ENCODE measurements at places on chromosomes 1 and 21.

GRCh38 chr1:2229911-2230731, 2.0 kb downstream of the SKI start:
- no peak for DNase-seq

DNA sequence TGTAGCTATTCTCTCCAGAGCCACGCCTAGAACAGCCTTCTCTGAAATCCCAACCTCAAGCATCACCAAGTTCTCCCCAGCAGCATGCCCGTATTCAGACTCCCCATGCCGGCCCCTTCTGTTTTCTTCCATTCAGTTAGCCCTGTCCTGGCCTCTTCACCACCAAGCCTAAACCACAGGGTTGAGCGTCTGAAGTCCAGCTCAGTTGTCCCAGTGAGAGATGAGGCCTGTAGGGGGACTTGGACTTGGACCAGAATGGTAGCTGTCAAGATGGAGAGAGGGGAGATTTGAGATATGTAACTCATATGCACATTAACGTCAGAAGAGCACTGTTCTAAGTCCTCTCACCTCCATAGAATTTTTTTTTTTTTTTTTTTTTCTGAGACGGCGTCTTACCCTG, 5.5 kb upstream of the TMEM54 start:
- no peak for DNase-seq

GRCh38 chr1:201172999-201173610, 17.5 kb upstream of the IGFN1 start:
- no peak for DNase-seq

DNA sequence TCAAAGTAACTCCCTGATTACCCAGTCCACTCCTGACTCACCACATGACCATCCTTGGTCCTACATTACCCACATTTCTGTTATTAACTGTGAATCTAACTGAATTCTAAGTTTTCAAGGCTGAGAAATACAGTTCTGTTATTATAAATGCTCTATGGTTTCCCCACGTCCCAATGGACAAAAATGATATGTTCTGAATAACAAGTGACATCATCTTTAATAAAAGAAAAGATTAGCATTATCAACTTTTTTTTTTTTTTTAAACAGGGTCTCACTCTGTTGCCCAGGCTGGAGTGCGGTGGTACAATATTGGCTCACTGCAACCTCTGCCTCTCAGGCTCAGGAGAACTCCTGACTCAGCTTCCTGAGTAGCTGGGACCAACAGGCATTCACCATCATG, 59.6 kb downstream of the ZSWIM5 start:
- no peak for DNase-seq

DNA sequence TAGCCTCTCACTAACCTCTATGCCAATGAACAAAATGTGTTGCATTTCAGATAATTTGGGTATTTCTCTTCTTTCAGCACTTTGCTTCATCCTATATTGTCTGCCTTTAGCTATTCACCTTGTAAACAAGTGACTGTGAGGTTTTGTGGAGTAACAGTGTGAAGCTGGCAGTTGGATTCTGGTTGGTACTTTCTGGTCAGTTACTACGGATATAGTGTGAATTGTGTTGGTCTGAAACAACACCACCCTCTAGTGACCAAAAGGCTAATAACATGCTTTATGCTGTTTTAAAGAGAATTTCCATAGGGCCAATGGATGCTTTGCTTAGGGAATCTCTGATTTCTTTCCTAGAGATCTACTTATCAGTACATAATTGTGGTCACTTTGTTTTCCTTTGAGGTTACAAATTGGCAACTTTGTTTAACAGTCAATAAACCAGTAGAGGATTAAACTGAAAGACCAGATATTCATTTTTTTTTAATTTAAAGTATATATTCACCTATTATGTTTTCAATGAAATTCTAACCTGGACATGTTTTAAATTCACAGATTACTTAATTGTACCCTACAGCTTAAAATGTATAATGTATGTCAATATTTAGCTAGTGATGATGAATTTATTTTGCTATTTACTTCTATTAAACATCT, 2.5 kb upstream of the PTGER3 start:
- no peak for DNase-seq

GRCh38 chr1:32336963-32337675, 1.1 kb upstream of the MARCKSL1 start:
- no peak for DNase-seq

DNA sequence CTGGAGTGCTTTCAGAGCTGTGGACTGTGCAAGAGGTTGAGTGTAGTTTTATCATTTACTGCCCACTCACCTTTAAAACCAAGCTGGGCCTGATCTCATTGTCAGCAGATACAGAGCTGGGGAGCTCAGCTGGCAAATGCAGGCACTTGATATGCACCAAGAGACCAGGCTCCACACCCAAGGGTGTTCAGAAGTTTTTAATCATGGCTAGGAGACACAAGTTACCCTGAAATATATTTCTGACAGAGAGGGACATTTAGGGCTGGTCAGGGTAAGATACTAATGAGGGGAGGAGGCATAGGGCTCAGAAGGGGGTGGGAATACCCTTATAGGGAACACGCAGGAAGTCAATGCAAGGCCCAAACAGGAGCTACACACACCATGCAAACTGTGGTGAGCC, 153.7 kb downstream of the ELAVL4 start:
- no peak for DNase-seq

- no peak for DNase-seq
These were observed 32.7 kb upstream of the ENAH start for GRCh38 chr1:225685476-225686176.

- DNase-seq = no peak
These were observed 15.4 kb downstream of the TIE1 start for GRCh38 chr1:43315963-43316737.

GRCh38 chr1:65277605-65278347, 31.6 kb upstream of the DNAJC6 start:
- DNase-seq = no peak

- DNase-seq = no peak
These were observed 34.1 kb downstream of the SLC9A1 start for GRCh38 chr1:27120854-27121253.

- no peak for DNase-seq
These were observed 29.4 kb upstream of the GNG4 start for GRCh38 chr1:235679005-235679404.

DNA sequence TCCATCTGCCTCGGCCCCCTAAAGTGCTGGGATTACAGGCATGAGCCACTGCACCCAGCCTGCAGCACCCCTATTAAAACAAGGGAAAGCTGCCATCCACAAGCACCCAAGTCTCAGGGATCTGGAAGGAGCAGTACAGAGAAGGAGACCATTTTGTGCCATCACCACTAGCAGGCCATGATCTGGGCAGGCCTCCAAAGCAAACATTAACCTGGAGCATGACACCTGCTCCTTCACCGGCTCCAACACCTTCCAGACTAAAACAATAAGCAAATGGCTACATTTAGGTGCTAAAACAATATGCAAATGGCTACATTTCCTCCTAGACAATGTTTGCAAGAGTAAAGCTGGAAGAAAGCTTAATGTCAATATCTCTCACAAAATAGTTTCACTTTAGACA, 16.7 kb downstream of the MEAF6 start:
- DNase-seq = no peak

GRCh38 chr1:56975446-56975845, 9.6 kb upstream of the C8B start:
- DNase-seq = no peak

DNA sequence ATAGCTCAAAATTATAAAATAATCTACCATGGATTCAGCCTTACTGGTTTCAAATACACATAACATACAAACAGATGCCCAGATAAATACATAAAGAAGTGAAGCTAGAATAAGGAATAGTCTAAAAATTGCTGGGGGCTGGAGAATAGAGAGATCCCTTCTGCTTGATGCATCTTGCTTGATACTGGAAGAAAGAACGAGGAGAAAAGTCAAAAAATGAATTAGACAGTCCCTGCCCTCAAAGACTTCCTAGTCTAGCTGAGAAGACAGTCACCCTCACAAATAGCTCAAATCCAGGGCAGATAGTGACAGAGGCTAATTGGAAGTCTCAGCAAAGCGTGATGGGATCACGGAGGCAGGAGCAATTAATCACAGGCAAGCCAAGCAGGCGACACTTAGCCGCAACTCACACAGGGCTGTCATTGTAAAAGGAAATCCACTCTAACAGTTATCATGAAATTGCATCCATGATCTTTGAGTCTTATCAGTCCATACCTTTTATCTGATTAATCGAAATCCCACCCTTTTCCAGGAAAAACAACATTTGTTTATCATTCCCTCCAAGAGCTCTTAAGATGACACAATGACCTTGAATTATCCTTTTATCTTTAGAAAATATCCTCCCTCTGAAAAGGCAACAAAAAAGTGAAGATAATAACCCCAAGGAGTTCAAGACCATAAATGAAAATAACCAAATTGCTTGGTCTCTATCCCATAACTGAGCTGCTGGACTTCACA, 59.7 kb upstream of the TIAM1 start:
- DNase-seq = no peak

DNA sequence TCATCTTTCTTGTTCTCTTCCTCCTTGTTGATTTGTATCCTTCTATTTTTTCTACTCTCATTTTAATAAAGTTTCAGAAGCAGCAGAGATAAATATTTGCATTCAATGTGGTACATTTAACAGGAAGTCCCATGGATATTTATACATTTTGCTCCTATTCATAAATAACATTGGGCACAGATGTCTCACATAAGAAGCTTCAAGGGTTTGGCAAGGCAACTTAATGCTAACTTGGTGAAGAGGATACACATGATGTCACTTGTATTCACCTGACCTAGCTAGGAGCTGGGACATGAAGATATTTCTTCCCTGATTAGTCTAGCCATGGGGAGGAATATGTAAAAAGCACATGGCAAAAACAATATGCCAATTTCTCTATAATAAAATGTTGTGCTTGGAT, 65.1 kb upstream of the DUSP10 start:
- DNase-seq = no peak

DNA sequence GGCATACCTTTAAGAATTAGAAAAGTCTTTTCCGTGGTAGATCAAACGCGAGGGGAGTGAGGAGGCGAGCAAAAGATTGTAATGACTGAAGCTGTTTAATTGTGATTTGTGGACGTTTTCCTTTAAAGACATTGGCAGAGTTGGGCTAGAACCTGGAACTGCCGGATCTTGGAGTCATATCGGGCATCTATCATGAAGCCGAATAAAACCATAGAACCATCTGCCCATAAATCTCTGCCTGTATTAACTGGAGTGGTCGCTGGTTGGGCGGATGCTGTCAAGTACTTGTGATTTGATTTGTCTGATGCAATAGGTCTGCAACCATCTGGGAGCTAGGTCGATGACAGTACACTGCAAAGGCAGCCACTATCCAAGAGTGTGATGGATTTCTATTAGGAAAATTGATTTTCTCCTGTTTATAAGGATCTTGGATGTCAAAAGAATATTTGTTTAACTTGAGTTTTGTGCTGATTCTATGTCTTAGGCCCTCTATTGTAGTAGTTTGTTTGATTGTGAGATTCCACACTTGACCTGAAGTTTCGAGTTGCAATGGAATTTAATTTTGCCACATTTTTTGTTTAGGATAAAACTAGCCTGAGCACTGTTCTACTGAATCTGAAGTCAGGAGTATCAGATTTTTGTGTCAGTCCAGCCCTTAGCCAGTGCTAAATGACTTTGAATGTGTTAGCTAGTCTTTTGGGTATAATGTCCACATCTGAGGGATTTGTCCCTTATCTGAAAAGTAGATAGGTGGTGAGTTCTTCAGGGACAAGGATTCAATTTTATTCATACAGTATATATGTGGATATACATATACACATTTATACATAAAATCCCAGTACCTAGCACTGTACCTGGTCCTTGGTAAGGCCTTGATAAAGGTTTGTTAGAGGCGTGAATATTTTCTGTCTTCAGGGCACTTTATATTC, 1.2 kb downstream of the SARS1 start:
- DNase-seq = no peak

- no peak for DNase-seq
These were observed 61.7 kb downstream of the GPR137B start for GRCh38 chr1:236204039-236204438.

- no peak for DNase-seq
These were observed 65.4 kb upstream of the PTCH2 start for GRCh38 chr1:44908427-44908826.

DNA sequence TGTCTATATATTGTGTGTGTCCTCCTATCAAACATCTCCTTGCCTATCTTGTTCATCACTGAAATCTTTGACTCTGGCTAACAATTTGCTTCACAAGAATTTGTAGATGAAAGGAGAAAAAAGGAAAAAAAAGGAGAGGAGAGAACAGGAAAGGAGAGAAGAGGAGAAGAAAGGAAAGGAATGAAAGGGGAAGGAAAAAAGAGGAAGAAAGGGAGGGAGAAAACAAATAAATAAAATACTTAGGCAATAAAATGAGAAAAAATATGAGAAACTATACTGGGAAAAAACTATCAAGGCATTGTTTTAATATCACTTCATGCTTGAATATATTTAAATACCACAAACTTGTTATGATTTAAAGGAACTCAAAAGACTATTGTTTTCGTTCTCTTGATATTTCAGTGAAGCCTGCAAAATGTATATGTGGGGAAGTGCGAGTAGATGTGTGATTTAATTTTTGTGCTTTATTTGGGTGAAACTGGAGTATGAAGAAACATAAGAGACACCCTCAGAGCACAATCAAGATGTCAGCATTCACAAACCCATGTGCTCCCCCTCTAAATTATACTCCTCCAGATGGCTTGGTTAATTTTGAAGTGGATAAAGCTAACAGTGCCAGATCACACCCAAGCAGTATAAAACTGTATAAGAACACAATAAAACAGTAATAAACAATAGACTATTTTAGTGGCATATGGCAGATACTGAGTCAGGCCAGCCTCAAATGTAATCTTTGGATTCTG, 205.7 kb upstream of the SAMSN1 start:
- no peak for DNase-seq

DNA sequence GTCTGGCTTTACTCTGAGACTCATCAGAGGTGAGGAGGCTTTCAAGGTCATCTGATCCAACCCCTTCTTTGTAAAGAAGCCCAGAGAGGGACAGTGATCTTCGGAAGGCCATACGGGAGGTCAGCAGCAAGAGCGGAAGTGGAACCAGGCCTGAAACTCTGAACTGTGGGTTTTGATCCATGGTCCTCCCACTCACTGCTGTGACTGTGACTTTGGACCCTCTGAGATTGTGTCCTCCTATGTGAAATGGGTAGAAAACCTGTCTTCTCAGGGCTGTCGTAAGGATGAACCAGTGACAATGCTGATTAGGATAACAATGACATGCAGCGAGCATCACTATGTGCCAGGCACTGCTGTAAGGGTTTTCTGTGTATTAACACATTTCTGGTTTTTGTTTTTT, 9.8 kb upstream of the DDOST start:
- no peak for DNase-seq

DNA sequence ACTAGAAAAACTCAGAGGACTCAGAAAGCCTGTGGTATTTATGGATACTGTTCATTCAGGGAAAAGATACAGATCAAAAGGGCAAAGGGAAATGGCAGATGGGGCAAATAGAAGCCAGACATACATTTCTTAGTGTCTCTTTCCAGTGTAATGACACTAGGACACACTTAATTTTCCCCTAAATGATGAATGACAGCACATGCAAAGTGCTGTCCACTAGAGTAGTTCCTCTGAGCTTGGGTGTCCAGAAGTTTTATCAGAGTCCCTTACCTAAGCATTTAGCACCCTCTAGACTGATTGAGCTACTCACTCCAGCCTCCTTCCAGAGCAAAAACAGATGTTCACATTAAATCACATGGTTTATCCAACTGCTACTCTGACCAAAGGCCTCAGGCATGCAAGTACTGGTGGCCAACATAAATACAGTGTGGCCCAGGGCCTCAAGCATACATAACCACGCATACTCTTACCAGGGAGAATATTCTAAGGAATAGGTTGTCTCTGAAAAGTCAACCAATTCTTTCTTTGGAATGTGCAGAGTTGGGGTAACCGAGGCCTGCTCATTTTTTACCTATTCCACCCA, 166.9 kb downstream of the NCAM2 start:
- DNase-seq = no peak

Data from stimulated activated CD4-positive, alpha-beta T cell treated with anti-CD3 and anti-CD28 coated beads, Interleukin-1b, Interleukin-23, amount 100 ng/mL, for 1 hour (primary cell).